ENCODE measurements at places on chromosomes 4 and X. TPM values are rescaled to one million over a fixed set of nuclear protein-coding genes. Genes with fewer than 3 reads are reported as not detected.

RAB9B gene
- total RNA-seq: not detected

RGN gene
- total RNA-seq: 0.33 TPM

POU4F2 gene
- not detected for total RNA-seq

SPOCK3 gene
- total RNA-seq: not detected

MAGEB2 gene
- not detected for total RNA-seq

RTL9 gene
- total RNA-seq: 0.79 TPM

TMEM129 gene
- total RNA-seq: 52.5 TPM

PRMT9 gene
- total RNA-seq: 8.4 TPM

CT55 gene
- total RNA-seq: not detected

UGT2A1 gene
- total RNA-seq: not detected

- no peak for DNase-seq
- no peaks in the 10 kb centered on the region for H3K27me3 ChIP-seq
- no peaks in the 10 kb centered on the region for H3K36me3 ChIP-seq
- no peaks in the 10 kb centered on the region for H3K4me1 ChIP-seq
Observed at GRCh38 chrX:15240414-15240813, 29.5 kb downstream of the ASB9 start.

- no peaks in the 10 kb centered on the region for H3K4me1 ChIP-seq
- H3K4me3 ChIP-seq: no peak overlapping the region
- no peaks in the 10 kb centered on the region for H3K27me3 ChIP-seq
- no peak overlapping the region for H3K27ac ChIP-seq
Observed at GRCh38 chr4:115537387-115537786, 424.0 kb upstream of the NDST4 start.

- H3K27me3 ChIP-seq: no peaks in the 10 kb centered on the region
- H3K4me1 ChIP-seq: no peaks in the 10 kb centered on the region
Observed at GRCh38 chr4:721261-722168, 15.9 kb downstream of the PCGF3 start.

DNA sequence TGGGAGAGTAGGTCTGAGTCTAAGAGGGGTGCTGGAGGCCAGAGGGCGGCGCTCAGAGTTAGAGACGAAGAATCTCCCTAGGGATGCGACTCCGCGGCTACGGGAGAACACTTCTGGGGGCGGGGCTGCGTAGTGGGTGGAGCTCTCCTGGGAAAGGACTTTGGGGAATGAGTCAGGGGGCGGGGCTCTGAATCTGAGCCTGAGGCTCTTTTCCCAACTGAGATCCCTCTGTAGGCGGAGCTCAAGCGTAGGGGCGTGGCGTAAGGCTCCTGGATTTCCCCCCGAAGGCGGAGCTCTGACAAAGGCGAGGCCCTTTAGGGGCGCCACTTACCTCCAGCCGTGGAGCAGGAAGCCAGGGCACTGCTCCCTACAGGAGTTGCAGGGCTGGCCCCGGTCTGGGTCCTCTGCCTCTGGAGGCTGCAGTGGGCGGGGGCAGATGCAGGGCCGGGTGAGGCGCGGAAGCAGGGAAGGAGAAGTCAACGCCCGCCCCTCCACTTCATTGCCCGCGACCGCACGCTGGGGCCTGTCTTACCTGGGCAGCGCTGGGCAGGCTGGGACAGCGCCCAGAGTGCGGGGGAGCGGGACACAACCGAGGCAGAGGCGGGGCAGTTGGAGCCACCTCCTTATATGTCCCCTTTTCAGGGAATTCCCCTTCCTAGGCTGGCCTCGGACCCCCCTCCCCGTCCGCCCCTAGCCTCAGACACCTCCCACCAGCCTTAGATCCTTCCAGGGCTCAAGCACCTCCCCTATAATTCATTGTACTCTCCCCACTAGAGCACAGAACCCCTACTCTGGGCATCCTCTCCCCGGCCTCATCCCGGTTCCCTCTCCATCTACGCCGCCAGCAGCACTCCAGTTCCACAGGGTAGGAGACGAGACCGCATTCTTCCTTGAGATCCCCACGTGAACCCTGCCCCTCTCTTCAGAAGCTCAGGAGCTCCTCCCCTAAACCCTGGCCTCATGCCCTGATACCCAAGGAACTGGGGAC, 1.6 kb downstream of the PRICKLE3 start:
- H3K4me3 ChIP-seq: peak overlapping the region; percentile 56
- H3K4me1 ChIP-seq: no peaks in the 10 kb centered on the region
- no peak overlapping the region for H3K27ac ChIP-seq

DNA sequence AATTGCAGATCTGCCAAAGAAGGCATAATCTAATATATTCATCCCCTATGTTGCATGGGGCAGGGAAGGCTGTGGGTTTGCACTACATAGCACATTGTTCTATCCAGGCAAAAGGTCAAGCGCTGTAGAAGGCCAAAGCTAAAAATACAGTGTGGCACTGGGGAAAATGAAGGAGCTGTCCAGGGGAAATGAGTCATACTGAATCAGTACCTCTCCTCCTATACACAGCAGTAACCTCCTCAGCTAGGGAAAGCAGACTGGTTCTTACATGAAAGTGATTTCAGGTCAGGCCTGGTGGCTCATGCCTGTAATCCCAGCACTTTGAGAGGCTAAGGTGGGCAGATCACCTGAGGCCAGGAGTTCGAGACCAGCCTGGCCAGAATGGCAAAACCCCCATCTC, 31.0 kb upstream of the SLC25A4 start:
- H3K27me3 ChIP-seq: no peaks in the 10 kb centered on the region
- peaks cover 11% of the 10 kb centered on the region for H3K4me1 ChIP-seq
- H3K4me3 ChIP-seq: no peak overlapping the region
- DNase-seq: peak; percentile 58
- H3K36me3 ChIP-seq: no peaks in the 10 kb centered on the region

- H3K36me3 ChIP-seq: no peaks in the 10 kb centered on the region
- DNase-seq: no peak
- no peak overlapping the region for H3K27ac ChIP-seq
- peaks cover 51% of the 10 kb centered on the region for H3K27me3 ChIP-seq
- no peak overlapping the region for H3K4me3 ChIP-seq
- no peaks in the 10 kb centered on the region for H3K4me1 ChIP-seq
Observed at GRCh38 chr4:1619151-1619672, 64.9 kb downstream of the FAM53A start.

DNA sequence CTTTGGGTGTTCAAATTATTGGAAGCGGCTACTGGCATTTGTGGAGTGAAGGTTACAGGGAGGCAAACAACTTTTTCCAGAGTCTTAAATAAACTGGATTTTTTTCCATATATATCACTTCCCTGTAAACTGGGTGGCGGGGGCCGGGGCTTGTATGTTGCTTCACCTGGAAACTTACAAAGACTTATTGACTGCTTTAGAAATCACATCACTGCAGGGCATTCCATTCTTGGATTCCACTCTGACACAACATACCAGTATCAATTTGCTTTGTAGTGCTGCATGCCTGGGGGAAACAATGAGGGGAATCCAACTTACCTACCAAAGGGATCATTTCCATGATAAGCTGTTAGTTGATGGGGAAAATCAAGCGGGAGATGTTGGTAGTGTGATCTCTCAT, 21.7 kb upstream of the FAM156A start:
- H3K4me1 ChIP-seq: no peaks in the 10 kb centered on the region
- DNase-seq: no peak
- H3K27ac ChIP-seq: 0 out of 2 replicates have a peak overlapping the region, but pooled peaks have one; percentile 43
- no peaks in the 10 kb centered on the region for H3K27me3 ChIP-seq
- no peaks in the 10 kb centered on the region for H3K36me3 ChIP-seq

- no peak overlapping the region for H3K27ac ChIP-seq
- no peak for DNase-seq
- no peaks in the 10 kb centered on the region for H3K36me3 ChIP-seq
- no peak overlapping the region for H3K4me3 ChIP-seq
Observed at GRCh38 chr4:13963601-13964000, 336.1 kb upstream of the BOD1L1 start.

GRCh38 chr4:83724485-83725335, 188.8 kb downstream of the GPAT3 start:
- H3K4me3 ChIP-seq: no peak overlapping the region
- no peak for DNase-seq
- H3K27ac ChIP-seq: no peak overlapping the region
- no peaks in the 10 kb centered on the region for H3K4me1 ChIP-seq
- H3K27me3 ChIP-seq: no peaks in the 10 kb centered on the region
- H3K36me3 ChIP-seq: no peaks in the 10 kb centered on the region

DNA sequence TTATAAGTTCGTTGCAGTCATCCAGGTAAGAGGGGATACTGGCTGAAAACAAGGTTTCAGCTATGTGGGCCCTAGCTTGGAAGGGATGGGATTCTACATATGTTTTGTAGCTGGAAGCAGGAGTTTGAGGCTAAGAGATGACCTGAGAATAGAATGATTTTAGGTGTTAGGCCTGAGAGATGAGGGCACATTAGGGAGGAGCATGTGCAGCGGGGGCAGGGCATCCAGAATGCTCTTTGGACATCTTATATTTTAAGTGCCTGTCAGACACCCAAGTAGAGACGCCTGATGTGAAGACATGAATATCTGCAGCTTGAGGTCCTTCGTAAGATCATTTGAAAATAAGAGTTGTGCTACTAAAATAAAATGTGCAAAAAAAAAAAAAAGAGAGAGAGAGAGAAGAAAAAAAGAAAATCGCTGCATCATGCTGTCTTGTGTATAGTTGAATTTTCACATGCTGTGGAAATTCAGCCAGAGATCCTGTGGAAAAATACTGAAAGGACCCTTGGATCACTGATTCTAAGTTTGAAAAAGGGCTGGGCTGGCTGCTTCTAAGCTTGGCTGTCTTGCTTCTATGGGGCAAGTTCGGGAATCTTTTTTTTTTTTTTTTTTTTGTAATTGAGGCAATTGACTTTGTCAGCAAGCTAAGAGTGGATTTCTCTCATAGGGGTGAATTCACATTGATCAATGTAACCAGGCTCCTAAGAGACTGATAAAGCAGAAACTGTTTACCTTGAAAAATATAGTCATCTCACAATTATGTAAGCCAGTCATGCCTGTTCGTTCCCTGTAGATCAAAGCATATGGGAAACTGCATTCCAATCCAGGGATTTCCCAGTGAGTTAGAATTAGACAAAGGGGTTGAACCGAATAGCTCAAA, 341.0 kb upstream of the GATB start:
- peak; percentile 81 for DNase-seq
- H3K4me3 ChIP-seq: no peak overlapping the region
- peaks cover 36% of the 10 kb centered on the region for H3K4me1 ChIP-seq
- no peaks in the 10 kb centered on the region for H3K36me3 ChIP-seq

GRCh38 chrX:68999931-69000330, 165.3 kb downstream of the PJA1 start:
- H3K4me1 ChIP-seq: peaks cover 28% of the 10 kb centered on the region
- H3K4me3 ChIP-seq: no peak overlapping the region
- DNase-seq: no peak
- H3K27ac ChIP-seq: peak overlapping the region; percentile 76

DNA sequence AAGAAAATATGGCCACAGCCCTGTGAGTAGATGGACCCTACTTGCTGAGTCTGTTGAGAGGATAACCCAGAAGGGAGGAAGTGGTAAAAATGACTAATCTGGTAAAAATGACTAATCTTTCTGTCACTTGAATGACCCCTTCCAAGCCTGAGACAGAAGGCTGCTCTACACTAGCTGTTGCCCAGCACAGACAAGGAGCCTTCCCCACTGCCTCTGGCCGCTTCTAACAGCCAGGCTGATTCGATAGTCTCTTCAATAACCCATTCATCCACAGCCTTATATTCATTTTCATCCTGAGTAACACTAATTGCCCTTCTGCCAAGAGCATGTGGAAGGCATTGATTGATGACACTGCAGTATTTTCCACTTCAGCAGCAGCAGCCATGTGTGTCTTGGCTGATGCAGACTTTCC, 18.4 kb downstream of the MAGEB17 start:
- peak; percentile 14 for DNase-seq
- H3K27me3 ChIP-seq: no peaks in the 10 kb centered on the region
- no peak overlapping the region for H3K4me3 ChIP-seq

DNA sequence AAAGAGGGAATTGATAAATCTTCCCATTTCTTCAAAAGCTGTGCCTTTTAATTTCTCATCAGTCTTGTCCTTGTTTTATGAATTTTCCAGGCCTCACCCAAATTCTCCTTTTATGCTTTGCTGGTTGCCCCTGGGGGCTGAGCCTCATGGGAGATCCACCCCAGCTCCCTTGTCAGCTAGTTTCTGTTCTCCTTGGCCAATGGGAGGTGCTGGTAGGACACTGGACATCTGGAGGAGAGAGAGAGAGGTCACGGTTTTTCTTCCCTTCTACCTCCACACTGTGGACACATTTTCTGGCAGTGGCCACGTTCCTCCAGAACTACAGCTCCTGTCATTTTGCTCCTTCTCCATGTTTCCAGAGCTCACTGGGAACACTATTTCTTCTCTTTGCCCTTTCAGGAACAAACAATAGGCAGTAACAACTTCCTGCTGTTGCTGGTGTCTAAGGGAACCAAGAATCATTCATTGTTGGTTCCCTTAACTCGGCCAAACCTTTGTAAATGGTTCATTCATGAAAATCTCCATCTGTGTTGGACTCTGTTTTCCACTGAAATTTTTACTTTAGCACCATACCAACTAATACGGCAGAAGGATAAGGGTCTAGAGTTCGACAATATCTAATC, 334.5 kb downstream of the GPAT3 start:
- H3K4me1 ChIP-seq: no peaks in the 10 kb centered on the region
- no peaks in the 10 kb centered on the region for H3K27me3 ChIP-seq
- H3K36me3 ChIP-seq: no peaks in the 10 kb centered on the region
- DNase-seq: no peak

GRCh38 chrX:96372313-96373046, 312.2 kb upstream of the DIAPH2 start:
- H3K4me1 ChIP-seq: peaks cover 5% of the 10 kb centered on the region
- H3K27ac ChIP-seq: no peak overlapping the region
- H3K4me3 ChIP-seq: no peak overlapping the region
- H3K36me3 ChIP-seq: no peaks in the 10 kb centered on the region

GRCh38 chr4:38273407-38273806, 313.2 kb downstream of the PTTG2 start:
- H3K4me3 ChIP-seq: no peak overlapping the region
- no peak for DNase-seq
- no peaks in the 10 kb centered on the region for H3K36me3 ChIP-seq
- no peak overlapping the region for H3K27ac ChIP-seq
- no peaks in the 10 kb centered on the region for H3K27me3 ChIP-seq
- peaks cover 24% of the 10 kb centered on the region for H3K4me1 ChIP-seq

GRCh38 chrX:330726-331150, 12.1 kb upstream of the GTPBP6 start:
- no peak for DNase-seq
- no peak overlapping the region for H3K4me3 ChIP-seq
- no peak overlapping the region for H3K27ac ChIP-seq
- H3K36me3 ChIP-seq: no peaks in the 10 kb centered on the region

GRCh38 chrX:105758754-105759153, 63.6 kb upstream of the NRK start:
- H3K4me3 ChIP-seq: no peak overlapping the region
- H3K27me3 ChIP-seq: no peaks in the 10 kb centered on the region
- no peaks in the 10 kb centered on the region for H3K4me1 ChIP-seq
- no peak for DNase-seq

GRCh38 chrX:22314692-22315091, 42.0 kb downstream of the CBLL2 start:
- no peaks in the 10 kb centered on the region for H3K27me3 ChIP-seq
- H3K4me3 ChIP-seq: no peak overlapping the region
- no peaks in the 10 kb centered on the region for H3K36me3 ChIP-seq
- no peak for DNase-seq
- H3K4me1 ChIP-seq: no peaks in the 10 kb centered on the region

Measured in PC-9 (cell line).